ENCODE measurements at places on chromosomes 12 and 14.

- no peak for DNase-seq
These were observed 118.8 kb downstream of the SCARB1 start for GRCh38 chr12:124744659-124745464.

DNA sequence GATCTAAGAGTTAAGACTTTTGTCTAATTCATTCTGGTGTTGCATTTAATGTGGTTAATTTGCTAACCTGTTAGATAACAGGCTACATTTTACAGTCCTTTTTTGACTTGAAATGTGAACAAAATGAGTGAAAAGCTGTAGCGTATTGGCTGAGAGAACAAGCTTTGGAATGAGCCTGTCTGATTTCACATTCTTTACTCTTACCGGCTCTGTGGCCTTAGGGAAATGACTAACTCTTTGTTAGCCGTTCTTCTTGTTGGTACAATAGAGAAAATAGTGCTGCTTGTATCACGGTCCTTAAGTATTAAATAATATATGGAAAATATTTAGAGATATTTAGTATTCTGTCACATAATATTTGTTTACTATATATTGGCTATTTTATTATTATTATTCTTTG, 1.9 kb downstream of the MNAT1 start:
- no peak for DNase-seq

DNA sequence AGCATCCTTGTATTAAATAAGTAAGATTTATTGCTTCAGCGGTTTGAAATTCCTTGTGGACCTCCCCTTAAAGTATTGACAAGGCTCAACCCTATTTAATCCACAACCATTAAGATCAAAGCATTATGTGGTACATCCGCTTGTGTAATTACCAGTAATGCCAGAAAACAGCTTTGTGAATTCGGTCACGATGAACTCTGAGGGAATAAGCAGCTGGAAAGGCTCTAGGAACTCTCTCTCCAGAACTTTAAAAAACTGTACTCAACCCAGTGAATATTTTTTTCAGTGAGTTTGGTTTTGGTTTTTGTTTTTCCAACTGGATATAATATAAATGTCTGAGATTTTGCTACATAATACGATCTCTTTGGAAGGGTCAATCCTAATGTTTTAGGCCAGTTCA, 49.3 kb upstream of the DIO2 start:
- DNase-seq: no peak

DNA sequence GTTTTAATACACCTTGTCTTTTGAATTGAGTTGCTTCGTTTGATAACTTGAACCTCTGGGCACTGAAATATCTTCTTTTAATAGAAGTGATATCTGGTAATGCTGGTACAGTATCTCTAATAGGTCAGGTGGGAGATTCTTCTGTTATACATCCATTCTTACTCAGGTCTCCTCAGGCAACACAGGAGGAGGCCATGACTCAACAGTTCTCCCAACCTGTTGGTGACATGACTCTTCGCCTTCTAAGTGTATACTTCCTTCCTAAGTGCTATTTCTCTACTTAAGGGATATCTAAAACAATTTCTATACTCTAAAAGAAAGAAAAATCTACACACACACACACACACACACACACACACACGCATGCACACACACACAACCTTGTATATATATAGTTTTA, 509.1 kb downstream of the PCNX1 start:
- DNase-seq: no peak

- peak; percentile 14 for DNase-seq
These were observed 4.6 kb downstream of the DTX1 start for GRCh38 chr12:113061061-113061694.

DNA sequence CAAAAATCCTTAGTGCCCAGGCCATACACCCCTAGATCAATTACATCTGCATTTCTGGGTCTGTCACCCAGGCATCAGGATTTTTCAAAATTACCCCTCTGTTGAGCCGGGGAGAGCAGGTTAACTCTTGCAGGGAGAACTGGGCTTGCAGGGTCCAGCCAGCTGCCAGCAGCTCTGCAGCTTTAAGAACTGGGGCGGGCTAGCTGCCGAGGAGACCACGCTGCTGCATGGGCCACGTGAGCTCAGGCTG, at the start of gene DGLUCY:
TSS of gene DGLUCY (plus strand) at position 245 of the 250 bp plus-strand sequence. CDS start 46,222 bp downstream, outside the sequence.
- DNase-seq: no peak

- no peak for DNase-seq
These were observed 29.0 kb downstream of the PALS1 start for GRCh38 chr14:67270145-67270753.

DNA sequence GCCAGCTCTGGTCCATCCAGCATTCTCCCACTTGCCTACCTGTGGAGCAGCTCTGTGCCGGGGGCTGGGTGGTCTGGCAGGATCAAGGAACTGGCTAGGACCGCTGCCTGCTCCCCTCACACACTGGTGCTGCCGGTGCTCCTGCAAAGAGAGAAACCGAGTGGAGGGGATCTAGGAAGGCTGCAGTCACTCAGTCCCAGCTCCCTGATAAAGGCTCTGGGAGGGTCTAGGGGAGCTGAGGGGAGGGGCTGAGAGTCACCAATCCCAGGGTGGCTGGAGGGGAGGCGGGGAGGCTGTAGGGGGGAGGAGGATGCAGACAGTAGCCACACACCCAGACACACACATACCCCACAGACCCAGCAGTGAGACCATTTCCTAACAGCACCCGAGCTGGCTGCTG, at the start of gene TAC3:
TSS of gene TAC3 (minus strand) at position 182 of the 400 bp plus-strand sequence. CDS start 732 bp downstream, outside the sequence.
- DNase-seq: no peak

DNA sequence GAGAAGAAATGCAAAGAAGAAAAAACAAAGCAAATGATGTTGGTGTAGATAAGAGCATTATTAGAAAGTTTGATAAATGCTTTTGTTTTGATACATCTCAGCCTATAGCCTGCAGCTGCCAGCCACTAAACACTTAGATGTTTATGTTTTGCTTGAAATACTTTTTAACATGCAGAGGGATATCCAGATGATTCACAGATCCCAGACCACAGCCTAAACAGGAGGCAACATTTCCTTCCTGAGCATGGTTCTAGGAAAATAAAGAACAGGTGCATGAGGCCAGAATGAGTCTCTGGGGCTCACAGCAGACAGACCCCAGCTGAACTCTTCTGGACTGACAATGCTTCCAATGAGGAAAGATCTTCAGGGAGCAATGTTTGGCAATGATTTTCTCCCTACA, 103.7 kb upstream of the EEA1 start:
- no peak for DNase-seq

- no peak for DNase-seq
These were observed 12.1 kb downstream of the C14orf93 start for GRCh38 chr14:22997676-22998323.

GRCh38 chr12:121184984-121185889, 24.7 kb upstream of the P2RX4 start:
- DNase-seq: peak; percentile 62

- DNase-seq: no peak
These were observed 9.7 kb upstream of the IFI27 start for GRCh38 chr14:94100847-94101246.

- DNase-seq: no peak
These were observed 39.9 kb upstream of the MDGA2 start for GRCh38 chr14:47715330-47715729.

DNA sequence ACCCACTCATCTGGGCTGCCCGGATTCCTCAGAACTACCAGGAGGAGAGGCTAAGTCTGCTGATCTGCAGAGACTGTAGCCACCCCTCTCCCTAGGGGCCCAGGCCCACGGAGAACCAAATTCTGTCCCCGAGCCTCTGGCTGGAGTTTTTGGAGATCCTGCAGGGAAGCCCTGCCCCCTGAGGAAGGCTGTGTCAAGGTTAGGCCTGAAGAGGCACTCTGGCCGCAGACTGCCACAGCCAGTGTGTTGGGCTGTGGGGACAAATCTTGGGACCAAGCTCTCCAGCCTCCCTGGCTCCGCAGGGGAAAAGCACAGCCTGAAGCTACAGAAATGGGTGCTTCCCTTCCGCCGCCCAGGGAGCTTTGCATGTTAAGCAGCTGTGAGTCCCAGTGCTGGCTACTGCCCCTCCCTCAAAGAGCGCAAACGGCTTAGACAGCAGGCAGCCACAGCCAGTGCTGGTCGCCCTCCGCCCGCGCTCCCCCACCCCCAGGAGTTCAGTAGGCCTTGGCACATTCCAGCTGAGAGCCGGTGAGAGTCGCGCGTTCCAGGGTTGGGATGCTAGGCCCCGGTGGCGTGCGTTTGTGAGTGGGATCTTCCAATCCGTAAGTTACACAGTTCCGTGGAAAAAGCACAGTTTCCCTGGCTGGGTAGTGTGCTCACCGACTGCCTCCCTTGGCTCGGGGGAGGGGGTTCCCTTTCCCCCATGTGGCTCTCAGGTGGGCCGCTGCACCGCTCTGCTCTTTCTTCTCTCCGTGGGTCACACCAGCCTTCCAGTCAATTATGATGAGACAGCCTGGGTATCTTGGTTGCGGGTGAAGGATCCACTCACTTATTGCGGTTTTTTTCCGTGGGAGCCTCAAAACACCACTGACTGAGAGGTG, 13.2 kb downstream of the CLEC4E start:
- DNase-seq: no peak

- DNase-seq: no peak
These were observed 335.0 kb downstream of the CCER1 start for GRCh38 chr12:90619943-90620342.

DNA sequence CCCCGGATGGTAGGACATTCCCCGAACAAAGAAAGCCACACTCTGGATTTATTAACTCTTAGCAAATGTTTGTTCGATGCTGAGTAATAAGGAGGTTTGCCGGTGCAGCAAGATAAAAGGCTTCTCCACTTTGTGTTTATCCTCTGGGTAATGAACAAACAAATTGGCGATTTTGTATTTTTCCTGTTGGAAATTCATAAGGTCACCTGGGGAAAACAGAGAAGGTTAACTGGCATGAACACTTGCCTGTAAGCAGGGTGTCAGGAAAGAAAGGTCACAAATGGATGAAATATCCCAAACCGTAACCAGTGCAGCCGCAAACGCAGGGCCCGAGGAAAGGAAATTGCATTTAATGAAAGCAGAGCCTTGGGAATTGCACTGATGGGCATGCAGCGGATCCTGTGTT, 132.8 kb downstream of the RMST start:
- DNase-seq: no peak

GRCh38 chr14:103279142-103280025, 54.7 kb upstream of the EIF5 start:
- peak; percentile 30 for DNase-seq

DNA sequence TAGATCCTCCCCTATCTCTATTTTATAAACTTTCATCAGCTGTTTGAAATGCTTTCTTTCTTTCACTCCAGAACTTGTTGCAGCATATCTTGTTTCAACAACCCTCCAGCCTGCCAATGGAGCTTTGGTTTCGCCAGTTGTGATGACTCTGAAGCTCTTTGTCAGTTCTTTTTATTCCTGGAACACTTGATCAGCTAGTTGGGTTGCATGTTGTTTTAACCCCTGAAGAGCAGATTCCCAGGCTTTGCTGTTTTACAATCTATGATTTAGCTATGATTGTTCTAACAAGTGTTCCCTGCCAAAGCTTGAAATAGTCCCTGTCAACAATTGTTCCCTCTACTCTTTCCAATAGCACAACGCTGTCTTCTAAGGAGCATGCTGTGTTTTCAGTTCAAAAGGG, 50.6 kb upstream of the FUT8 start:
- no peak for DNase-seq

DNA sequence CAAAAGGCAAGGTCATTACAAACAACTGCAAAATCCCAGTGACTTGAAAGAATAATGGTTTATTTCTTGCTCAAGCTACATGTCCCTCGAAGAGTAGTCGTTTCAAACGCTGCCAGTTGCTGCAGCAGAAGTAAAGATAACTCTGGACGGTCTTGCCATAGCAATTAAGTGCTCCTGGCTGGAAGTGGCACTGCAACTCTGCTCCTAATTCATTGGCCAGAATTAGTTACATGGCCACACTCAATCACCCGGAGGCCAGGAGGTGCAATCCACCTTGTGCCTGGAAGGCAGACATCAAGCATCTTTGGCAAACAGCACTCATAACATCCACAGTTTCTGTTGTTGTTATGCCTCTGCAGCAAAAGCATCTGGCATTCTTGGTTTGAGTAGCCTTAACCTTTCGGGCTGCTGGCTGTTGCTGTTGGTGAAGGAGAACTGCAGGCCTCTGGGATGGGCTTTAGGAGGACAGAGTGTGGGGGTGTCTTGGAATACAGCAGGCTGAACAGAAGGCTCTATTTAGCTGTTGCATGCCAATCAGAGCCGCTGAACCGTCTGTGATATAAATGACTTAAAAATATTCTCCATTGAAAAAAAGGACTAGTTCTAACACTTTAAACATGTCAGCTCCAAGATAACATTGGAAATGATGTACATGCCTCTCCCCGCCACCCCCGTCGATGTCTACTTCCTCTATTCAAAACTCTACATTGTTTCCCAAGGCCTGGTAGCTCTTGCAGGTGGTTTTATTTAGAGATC, 123.5 kb upstream of the DYRK2 start:
- no peak for DNase-seq

DNA sequence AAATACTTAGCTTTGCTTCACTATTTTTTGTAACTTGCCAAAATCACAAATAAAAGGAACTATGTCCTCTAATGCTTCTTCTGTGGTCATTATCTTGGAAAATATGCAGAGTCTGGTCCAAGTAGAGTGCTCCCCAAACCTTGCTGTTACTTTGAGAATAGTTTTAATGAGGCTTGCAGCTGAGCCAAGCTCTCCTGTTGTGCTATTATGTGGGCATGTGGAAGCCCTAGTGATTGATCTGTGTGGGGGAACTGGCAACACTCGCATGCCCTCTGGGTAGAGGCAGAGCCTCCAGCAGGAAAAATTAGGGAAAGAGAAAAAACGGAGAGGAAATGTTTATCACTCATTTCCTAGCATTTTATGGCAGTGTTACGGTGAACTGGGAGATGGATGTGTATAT, 473.1 kb downstream of the EGLN3 start:
- no peak for DNase-seq

DNA sequence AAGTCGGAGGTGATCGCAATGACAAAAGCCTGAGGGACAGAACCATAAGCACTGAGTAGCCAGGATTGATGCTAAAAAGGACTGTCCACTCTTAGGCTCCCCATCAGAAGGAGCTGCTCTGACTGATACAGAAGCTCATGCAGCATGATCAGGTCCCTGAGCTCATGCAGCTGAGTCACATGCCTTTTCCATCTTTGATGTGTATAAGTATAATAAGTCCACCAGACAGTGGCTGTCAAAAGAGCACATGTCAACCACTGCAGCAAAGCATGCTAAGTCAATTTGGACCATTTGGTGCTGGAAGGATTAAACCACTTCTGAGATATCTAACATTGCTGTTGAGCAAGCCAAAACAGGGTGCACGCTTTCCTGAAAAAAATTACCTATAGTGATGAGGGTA, 144.1 kb downstream of the NTF3 start:
- no peak for DNase-seq
